ENCODE measurements at places on chromosomes 6 and 20. TPM values are rescaled to one million over a fixed set of nuclear protein-coding genes. Genes with fewer than 3 reads are reported as not detected.

GRCh38 chr6:136486357-136486756 is 63.9 kb downstream of the MAP7 start:
- no peak overlapping the region for H3K4me3 ChIP-seq
- no peak overlapping the region for H3K27ac ChIP-seq
- H3K4me1 ChIP-seq = no peaks in the 10 kb centered on the region

SNX21 gene
- 57.7 TPM for total RNA-seq

GRCh38 chr6:105994591-105995390 is 91.3 kb upstream of the PRDM1 start:
- no peaks in the 10 kb centered on the region for H3K27me3 ChIP-seq
- no peaks in the 10 kb centered on the region for H3K36me3 ChIP-seq
- H3K4me3 ChIP-seq = peak overlapping the region; percentile 15
- H3K4me1 ChIP-seq = no peaks in the 10 kb centered on the region
- DNase-seq = peak; percentile 78

GRCh38 chr6:160085713-160086505 is 35.7 kb upstream of the SLC22A1 start:
- no peaks in the 10 kb centered on the region for H3K4me1 ChIP-seq
- peaks cover 11% of the 10 kb centered on the region for H3K36me3 ChIP-seq

RSPH4A gene
- 0.68 TPM for total RNA-seq

TRIM10 gene
- total RNA-seq = not detected

DNA sequence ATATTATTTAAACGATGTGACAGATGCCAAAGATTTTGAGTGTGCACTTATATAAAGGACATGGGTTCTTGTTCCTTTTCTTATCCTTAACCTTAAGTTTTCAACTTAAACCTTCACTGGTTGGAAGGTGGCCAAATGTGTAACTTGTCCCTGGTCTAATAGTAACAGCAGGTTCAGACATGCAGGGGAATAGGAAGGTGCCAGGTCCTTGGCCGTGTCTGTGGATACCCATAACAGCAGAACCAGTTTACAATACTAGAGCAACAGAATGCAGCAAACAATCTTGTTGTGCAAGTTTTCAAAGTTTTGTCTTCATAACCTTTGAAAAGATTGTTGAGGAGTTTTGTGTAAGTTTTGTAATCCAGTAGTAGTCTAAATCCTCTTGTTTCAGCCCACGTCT is 4.4 kb downstream of the MYB start:
- no peak overlapping the region for H3K4me3 ChIP-seq
- H3K4me1 ChIP-seq = no peaks in the 10 kb centered on the region
- H3K36me3 ChIP-seq = no peaks in the 10 kb centered on the region
- H3K27ac ChIP-seq = no peak overlapping the region
- H3K27me3 ChIP-seq = no peaks in the 10 kb centered on the region

GRCh38 chr20:2463616-2464365 is 6.8 kb downstream of the SNRPB start:
- no peaks in the 10 kb centered on the region for H3K27me3 ChIP-seq
- no peak for DNase-seq
- no peak overlapping the region for H3K27ac ChIP-seq
- H3K4me1 ChIP-seq = no peaks in the 10 kb centered on the region

DNA sequence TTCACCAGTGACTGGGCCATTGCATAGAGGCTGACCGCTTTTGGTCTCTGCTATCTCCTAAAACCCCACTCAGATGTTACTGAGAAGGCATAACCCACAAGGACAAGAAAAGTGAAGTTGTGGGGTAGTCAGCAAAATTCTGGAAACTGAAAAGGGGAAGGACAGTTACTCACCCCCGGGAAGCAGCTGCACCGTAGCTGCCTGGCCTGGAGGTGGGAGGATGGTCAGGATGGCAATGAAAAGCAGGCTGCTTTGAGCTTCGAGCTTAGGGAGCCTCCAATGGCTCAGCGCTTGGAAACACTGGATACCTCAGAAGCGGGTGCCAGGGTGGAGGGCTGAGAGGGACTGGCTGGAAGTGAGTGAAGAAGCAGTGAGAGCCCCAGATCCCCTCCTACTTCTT is 56.0 kb downstream of the KCNK5 start:
- DNase-seq = no peak
- H3K4me3 ChIP-seq = no peak overlapping the region
- no peaks in the 10 kb centered on the region for H3K36me3 ChIP-seq
- H3K4me1 ChIP-seq = no peaks in the 10 kb centered on the region
- H3K27ac ChIP-seq = no peak overlapping the region

GRCh38 chr6:124054034-124054433 is 250.4 kb downstream of the NKAIN2 start:
- no peak overlapping the region for H3K27ac ChIP-seq
- no peak overlapping the region for H3K4me3 ChIP-seq
- no peaks in the 10 kb centered on the region for H3K4me1 ChIP-seq
- no peak for DNase-seq
- H3K36me3 ChIP-seq = no peaks in the 10 kb centered on the region
